ENCODE measurements at places on chromosomes 5 and 9.

DNA sequence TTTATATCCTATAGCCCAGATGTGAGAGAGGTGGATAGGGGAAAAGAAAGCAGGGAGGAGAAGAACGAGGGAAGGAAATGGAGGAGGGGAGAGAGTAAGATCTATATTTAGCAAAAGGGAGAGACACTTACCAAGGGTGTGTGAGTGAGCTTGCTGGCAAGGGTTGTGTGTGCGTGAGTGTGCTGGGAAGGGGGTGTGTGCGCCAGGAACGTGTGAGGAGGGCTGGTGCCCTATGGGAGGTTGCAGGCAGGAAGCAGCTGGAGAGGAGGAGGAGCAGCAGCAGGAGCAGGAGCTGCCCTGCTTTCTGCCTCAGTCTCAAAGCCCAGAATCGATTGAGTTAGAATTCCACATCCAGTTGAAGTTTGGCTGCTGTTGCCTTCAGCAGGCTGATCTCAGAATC lies 148.3 kb upstream of the RUSC2 start:
- DNase-seq, result peak; percentile 62

- DNase-seq, result no peak
Observed at GRCh38 chr5:171898386-171898785, 108.1 kb downstream of the FBXW11 start.

- DNase-seq, result no peak
Observed at GRCh38 chr9:27589462-27589861, 16.2 kb upstream of the C9orf72 start.

DNA sequence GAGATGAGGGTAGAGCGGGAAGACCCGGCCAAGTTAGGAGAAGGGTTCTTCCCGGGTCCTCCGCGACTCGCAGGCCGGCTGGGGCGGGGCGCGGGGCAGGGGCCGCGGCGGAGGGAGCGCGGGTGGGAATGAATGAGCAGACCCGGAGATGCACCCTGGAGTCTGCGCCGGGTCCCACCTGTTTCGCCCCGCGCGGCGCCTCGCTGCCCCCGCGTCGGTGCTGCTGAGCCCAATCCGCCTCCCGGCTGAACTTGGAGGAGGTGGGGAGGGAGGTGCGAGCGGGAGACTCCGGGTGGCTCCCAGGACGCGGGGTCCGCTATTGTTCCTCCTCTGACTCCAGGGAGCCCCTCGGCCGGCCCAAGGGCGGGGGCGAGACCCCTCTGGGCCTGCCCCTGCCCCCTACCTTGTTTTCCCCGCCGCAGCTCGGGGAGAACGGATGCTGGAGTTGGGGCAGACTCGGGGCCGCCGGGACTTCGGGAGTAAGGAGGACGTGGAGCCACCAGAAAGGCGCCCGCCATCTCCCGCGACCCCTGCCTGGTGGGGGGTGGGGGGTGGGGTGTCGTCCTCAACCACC lies 659 bp downstream of the RAI14 start:
- no peak for DNase-seq

- DNase-seq, result no peak
Observed at GRCh38 chr9:104984121-104984520, 56.2 kb upstream of the ABCA1 start.

- DNase-seq, result no peak
Observed at GRCh38 chr9:124016175-124017050, 4.8 kb downstream of the LHX2 start.

- DNase-seq, result no peak
Observed at GRCh38 chr5:98791001-98791519, 17.6 kb downstream of the RGMB start.

GRCh38 chr9:129422032-129422842 lies 198.7 kb downstream of the C9orf50 start:
- no peak for DNase-seq

DNA sequence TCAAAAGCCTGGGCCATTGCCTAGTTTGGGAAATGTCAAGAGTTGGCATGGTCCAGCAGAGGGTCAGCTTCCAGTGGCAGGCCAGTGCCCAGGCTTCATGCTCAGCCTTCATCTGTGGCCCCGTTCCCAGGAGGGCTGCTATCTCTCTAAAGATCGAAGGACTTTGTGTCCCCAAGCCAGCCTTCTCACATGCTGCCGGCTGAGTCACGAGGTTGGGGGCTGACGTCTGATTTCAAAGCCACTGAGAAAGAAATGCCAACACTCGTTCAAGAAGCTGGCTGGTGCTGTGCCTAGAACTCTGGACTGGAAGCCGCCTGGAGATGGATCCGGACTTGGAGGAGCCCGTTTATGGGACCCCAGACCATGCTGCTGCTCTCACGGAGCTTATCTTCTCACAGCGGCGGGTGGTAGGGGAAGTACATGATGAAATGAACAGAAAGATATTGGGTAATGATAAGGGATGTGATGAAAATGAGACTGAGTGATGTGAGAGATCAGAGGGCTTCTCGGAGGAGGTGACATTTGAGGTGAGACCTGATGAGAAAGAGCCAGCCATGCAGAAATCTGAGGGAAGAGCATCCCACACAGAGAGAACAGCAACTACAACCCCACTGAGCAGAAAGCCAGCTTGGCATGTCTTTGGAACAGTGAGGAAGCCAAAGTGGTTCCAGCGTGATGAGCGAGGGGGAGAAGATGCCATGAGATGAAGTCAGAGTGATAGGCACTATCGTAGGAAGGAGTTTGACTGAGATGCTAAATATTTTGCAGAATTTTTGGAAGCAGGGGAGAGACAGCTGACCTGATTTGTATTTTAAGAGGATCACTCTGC lies 54.9 kb upstream of the BOD1 start:
- no peak for DNase-seq

GRCh38 chr5:141958546-141959172 lies 657 bp upstream of the PCDH12 start:
- no peak for DNase-seq

GRCh38 chr5:148998174-148998797 lies 64.6 kb downstream of the SH3TC2 start:
- no peak for DNase-seq

DNA sequence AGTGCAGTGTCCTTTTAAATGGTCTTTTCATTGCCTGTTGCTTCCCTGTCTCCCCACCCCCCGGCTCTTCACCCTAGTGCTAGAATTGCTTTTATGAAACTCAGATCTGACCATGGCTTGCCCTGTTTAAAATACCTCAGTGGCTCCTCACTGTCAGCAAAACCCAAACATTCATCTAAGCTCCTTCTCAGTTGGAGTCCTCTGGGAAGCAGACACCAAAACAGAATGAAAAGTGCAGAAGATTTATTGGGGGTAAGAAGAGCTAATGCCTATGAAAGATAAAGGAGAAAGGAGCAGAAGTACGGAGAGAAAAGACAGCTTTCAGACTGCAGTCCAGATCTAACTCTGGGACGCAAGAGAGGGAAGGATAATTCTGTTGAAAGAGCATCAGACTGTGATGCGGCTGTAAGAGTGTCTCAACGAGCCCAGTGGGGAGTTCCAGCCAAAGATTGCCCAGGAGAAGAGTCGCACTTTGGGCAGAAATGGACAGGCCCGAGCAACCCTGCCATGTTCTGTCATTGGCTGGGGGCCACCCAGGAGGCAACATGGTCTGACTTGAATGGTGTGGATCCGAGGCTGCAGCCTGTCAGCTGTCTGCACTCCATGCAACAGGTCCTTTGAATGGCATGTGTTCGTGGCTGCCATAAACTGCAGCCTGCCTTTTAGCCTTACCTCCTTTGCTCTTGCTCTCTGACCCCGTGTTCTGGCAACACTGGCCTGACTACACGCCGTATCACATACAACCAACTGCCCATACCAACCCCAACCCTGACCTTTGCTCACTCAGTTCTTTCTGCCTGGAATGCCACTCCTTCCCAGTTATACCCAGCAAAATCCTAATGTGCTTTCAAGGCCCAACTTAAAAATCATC lies 55.9 kb downstream of the IRF1 start:
- DNase-seq, result no peak

DNA sequence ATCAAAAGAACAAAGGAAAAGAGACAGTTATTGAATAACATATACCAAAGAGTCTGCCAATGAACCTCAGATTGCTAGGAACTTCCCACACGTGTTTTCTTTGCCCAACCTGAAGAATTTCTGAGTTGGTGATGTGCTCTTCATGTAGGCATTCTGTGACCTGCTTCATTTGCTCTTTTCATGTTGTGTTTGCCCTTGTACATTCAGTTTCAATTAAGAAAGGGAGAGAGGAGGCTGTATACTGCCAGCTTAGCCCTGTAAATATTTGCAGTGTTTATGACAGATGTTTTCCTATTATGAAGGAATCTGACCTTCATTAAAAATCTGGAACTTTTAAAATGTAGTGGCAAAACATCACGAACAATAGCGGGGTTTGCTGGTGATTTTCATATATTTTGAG lies 168.5 kb downstream of the GAS1 start:
- no peak for DNase-seq
